ENCODE measurements at places on chromosomes 1 and 21.

DNA sequence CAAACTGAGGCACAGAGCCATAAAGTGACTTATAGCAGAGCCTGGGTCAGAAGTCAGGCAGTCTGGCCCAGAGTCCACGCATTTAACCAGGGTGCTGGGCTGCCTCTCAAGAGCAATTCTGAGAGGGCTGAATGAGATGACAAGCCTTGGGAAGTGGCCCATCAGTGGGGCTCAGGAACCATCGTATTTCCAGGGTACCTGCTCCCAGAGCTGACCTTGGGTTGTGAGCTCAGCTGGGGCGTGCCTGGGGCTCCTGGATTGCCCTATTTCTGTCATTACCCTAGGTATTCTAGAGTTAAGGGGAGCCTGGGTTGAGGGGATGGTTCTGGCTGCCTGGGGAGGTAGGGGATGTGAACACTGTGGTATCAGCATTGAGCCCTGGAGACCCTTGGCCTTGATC is 49.4 kb downstream of the LGR6 start:
- DNase-seq, result no peak

DNA sequence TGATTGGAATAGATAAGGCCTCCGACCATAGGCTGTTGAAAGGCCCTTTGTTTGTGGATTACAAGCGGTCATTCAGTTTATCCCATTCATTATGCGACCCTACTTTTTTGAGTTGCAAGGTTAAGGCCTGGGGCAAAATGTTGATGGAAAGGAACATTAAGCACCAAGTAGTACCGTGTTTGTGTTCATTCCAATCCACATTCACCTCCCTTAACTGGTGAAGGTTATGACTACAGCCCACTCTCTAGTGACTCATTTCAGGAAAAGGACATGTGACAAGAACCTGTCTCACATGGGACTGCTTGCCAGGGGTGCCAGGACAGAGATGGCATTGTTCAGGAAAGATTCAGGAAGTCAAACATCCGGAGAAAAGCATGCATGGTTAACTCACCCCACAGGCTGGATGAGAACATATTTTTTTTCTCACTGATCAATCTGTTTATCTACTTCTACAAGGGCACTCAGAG is 81.6 kb downstream of the CD58 start:
- no peak for DNase-seq

DNA sequence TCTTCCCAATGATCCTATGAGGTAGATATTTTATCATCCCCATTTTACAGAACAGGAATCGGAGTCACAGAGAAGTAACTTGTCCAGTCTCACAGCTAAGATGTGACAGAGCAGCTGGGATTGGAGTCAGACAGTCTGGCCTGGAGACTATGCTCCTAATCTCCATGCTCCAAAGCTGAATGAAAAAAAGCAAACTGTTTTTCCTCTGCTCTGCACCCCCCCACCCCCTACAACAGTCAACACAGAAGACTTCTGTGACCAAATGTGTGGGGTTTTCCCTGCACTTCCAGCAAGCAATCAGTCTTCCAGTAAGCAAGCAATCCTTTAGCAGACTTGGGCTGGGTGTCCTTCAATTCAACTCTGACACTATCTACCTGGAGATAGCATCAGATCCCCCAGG is 33.2 kb downstream of the KIRREL1 start:
- DNase-seq, result no peak

DNA sequence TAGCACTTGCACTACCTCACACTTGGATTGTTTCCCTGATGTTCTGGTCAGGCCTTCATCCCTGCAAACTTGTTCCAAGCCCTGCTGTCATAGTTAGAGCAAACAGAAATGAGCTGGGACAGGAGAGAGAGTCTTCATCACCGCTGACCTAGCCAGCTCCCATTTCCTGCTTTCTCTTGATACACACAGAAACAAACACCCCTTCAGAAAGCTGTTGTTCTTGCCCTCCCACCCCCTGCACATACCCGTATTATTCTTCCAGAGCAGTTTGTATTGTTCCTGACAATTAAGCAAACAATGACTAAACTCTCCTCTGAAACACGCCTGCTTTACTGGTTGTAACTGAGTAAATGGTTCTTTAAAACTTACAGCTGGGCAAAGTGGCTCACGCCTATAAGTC is 2.9 kb upstream of the SYT2 start:
- no peak for DNase-seq

GRCh38 chr1:178011864-178012503 is 42.1 kb upstream of the SEC16B start:
- no peak for DNase-seq

DNA sequence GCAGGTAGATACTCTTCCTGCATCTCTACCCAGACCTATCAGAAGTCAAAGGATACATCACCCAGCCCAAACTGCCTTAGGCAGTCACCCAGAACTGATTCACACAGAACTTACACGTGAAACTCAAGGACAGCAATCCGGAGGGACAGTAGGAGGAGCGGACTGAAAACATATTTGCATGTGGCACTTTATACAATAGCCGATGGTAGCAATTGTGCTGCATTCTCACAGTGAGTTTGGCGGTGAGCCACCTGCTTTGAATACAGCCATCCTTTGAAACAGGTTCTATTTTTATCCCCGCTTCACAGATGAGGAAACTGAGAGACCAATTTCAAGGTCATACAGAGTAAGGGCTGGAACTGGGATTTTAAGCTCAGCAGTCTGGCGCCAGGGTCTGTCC is 69.5 kb downstream of the EDEM3 start:
- DNase-seq, result no peak

- no peak for DNase-seq
Measured at GRCh38 chr1:218718977-218719376, 373.8 kb downstream of the TGFB2 start.

Data from Panc1 (cell line).